HFF-Myc (cell line): ENCODE measurements at places on chromosomes 1 and 21.

DNA sequence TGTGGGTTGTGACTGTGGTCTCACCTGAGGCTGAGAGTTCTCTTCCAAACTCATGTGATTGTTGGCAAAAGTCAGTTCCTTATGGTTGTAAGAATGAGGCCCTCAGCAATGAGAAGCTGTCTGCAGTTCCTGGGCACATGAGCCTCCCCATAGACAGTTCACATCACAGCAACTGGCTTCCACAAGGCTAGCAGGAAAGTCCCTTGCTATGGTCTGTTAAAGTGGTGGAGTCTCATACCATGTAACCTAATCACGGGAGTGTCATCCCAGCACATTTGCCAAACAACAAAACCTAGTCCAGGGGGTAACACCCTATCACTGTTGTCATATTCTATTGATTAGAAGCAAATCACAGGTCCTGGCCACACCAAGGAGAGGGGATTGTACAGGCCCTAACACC, 163.8 kb downstream of the BACH1 start:
- no peak for DNase-seq

GRCh38 chr1:234611847-234612351, 1.9 kb upstream of the IRF2BP2 start:
- no peak for DNase-seq

DNA sequence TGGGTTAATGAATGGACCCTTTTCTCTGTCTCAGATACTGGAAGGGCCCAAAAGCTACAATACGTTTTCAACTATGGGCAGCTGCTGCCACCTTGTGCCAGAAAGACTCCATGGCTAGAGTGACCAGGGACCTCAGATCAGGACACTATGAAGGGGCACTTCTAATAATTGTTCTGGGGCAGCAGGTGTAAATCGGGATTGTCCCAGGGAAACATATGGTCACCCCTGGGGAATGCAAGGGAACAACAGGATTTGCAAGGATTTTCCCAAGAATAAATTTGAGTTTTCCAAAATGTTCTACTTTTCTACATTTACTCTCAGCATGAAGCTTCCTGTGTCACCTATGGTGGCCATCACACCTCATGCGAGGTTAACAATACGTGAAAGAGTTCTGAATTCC, 12.0 kb upstream of the FCAMR start:
- DNase-seq = no peak

DNA sequence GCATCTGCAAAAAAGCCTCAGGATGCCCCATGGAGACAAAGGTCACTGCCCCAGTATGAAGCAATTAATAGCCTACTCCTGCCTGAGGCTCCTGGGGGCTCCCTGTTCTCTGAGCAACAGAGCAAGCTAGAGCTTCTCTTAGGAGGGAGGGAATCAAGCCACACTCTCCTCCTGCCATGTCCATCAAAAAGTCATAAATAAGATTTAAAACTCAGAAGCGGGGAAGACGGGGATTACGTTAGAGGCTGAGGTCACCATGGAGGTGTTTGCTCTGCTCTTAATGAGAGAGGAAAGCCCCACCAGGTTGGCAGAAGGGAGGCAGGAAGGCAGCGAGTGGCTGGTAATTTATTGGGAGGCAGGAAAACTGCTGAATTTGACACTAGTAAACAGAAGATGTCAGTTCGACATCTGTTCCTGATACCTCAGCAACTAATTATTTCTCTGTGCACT, 98.4 kb upstream of the TNR start:
- no peak for DNase-seq

GRCh38 chr1:55707196-55707595, 492.0 kb upstream of the USP24 start:
- no peak for DNase-seq

DNA sequence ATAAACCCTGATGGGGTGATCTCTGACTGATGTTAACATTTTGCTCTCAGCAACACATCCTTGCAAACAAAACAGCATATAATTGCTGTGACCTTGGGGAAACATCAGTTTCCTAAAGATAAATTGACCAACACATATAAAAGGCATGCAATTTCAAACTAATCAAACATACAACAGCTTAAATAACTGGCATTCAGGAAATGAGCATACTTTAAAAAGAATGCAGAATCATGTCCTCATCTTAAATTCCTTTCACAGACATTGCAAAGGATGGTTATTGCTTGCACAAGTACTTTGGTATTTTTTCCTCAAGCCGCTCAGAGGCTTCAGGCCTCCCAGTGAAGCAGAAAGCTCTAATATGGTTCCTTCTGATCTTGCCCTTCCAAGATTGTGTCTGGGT, 53.4 kb upstream of the RGS18 start:
- no peak for DNase-seq

GRCh38 chr1:173195596-173196088, 11.5 kb downstream of the TNFSF4 start:
- no peak for DNase-seq

DNA sequence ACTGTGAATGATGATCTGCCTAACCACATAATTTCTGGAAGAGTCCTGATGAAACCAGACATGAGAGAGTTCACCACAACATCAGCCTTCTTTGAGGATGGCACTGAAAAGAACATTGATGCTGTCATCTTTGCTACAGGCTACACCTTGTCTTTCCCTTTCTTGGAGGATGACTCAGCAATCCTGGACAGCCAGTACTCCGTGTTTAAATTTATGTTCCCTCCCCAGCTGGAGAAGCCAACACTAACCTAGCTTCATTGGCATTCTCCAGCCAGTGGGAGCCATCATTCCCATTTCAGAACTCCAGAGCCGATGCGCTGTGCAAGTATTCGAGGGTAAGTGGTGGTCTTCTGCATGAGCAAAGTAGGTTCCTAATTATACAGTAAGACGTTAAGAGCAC, 164.1 kb upstream of the POGK start:
- DNase-seq = no peak

GRCh38 chr1:71157151-71157550, 76.3 kb upstream of the ZRANB2 start:
- no peak for DNase-seq

GRCh38 chr1:109787211-109787844, 23.6 kb upstream of the EPS8L3 start:
- no peak for DNase-seq

- DNase-seq = no peak
Observed at GRCh38 chr1:13807209-13807608, 107.2 kb downstream of the PRDM2 start.

DNA sequence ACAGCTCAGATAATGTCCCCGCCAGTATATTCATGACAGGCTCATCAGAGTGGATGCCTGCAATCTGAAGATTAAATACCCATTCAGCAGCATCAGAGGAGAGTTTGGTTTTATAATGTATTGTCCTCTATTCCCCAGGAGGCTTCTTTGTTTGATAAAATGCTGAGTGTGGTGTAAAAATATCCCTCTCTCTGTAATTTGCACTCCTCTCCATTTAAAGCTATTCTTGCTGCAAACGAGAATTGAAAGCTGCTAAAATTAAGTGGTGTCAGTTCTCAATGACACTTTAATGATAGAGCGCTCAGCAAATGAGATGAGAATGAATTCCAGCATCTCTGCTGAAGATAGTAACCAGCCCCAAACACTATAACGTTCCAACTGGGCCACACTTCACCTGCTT, 205.7 kb upstream of the RRP15 start:
- DNase-seq = no peak

DNA sequence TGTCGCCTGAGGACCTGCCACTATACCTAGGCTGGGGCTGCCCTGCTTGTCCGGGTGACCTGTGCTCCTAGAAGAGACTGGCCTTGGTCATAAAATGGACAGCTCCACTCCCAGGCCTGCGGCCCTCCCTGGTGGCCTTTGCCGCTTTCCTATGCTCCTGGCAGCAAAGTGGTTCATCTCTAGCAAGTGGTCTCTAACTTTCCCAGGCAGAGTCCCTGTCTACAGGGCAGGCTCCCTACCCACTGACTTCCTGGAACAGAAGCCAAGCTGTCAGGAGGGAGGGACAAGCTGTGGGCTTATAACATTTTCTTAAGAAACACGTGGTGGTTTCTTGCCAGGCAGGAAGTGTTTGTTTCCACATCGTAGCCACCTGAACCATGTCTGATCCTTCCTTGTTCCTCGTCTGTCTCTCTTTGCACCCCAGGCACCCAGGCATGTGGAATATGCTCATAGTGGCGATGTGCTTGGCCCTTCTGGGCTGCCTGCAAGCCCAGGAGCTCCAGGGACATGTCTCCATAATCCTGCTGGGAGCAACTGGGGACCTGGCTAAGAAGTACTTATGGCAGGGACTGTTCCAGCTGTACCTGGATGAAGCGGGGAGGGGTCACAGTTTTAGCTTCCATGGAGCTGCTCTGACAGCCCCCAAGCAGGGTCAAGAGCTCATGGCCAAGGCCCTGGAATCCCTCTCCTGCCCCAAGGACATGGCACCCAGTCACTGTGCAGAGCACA, 10.1 kb downstream of the H6PD start:
- no peak for DNase-seq
